ENCODE measurements at places on chromosomes 4 and X. TPM values are rescaled to one million over a fixed set of nuclear protein-coding genes. Genes with fewer than 3 reads are reported as not detected.

GRCh38 chrX:123088331-123088730, 95.7 kb upstream of the GRIA3 start:
- no peaks in the 10 kb centered on the region for H3K36me3 ChIP-seq
- H3K27ac ChIP-seq, result no peak overlapping the region
- no peak for DNase-seq
- H3K4me1 ChIP-seq, result no peaks in the 10 kb centered on the region

DNA sequence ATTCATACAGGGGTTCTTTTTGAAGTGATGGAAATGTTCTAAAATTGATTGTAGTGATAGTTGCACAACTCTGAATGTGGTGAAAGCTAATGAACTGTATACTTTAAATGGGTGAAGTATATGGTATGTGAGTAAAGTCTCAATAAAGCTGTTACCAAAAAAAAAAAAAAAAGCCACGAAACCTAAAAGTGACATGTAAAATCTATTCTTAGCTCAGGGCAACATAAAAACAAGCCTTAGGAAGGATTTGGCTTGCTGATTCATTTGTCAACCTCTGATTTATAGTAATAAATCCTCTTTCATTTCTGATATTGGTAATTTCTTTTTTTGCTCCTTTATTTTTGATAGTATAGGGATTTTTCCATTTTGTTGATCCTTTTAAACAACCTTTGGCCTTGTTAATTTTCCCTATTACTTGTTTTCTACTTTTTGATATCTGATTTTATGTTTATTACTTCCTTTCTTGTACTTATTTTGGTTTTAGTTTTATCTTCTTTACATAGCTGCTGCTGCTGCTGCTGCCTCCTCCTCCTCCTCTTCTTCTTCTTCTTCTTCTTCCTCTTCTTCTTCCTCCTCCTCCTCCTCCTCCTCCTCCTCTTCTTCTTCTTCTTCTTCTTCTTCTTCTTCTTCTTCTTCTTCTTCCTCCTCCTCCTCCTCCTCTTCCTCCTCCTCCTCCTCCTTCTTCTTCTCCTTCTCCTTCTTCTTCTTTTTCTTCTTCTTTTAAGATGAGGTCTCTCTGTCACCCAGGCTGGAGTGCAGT, 79.4 kb downstream of the ADGRG4 start:
- H3K27me3 ChIP-seq, result no peaks in the 10 kb centered on the region
- H3K4me3 ChIP-seq, result no peak overlapping the region
- no peaks in the 10 kb centered on the region for H3K4me1 ChIP-seq
- no peak overlapping the region for H3K27ac ChIP-seq

DNA sequence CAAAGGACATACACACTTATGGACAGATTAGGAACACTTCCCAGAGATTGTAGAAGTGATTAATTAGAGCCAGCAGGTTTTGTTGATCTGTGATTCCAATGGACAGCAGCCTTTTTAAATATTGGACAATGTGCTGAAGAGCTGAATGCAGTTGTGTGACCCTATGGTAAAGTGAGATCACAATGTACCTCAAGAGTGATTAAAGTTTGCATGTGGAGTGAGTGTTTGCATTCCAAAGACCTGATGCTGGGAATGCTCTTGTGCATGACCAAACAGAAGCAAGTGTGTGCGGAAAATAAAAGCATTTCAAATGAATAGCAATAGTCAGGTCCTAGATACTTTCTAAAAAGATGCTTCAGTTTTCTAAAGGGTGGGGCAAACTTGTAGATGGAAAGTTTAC, 154.1 kb downstream of the BANK1 start:
- DNase-seq, result no peak
- no peaks in the 10 kb centered on the region for H3K36me3 ChIP-seq
- no peaks in the 10 kb centered on the region for H3K27me3 ChIP-seq
- H3K4me3 ChIP-seq, result no peak overlapping the region
- H3K4me1 ChIP-seq, result no peaks in the 10 kb centered on the region
- H3K27ac ChIP-seq, result no peak overlapping the region

DNA sequence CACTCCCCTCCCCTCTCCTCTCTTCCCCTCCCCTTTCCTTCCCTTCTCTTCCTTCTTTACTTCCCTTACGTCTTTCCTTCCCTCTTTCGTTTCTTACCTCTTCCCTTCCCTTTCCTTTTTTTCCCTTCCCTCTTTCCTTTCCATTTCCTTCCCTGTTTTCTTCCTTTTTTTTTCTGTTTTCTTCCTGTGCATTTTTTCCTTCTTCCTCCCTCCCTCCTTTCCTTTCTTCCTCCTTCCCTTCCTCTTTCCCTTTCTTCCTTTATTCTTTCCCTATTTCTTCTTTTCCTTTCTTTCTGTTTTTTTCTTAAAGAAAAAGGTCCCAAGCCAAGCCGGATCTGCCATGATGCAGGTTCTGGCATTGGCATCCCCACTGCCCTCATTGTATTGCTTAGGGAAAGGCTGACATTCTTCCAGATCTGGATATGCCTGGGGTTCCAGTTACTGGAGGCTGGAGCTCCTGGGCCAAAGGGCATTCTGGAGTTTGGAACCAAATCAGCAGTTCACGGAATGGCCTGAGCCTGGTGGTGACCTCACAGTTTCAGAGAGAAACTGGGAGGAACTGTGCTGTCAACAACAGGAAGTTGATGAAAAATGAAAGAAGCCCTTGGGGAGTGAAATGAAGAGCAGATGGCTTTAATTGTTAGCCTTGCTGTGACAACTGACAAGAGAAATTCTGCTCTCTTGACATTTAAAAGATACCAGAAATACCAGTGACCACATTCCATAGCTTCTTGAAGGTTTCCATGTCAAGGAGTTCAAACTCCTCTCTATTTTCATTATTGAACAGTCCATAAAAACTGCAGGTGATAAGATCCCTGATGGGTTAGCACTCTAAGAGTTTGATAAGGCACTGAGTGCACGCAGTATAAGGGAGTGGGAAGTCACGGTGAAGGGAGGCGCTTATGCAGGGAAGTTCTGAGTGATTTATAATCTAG, 622.1 kb downstream of the SPRY1 start:
- no peaks in the 10 kb centered on the region for H3K36me3 ChIP-seq
- no peaks in the 10 kb centered on the region for H3K27me3 ChIP-seq
- no peak for DNase-seq
- H3K27ac ChIP-seq, result no peak overlapping the region
- no peak overlapping the region for H3K4me3 ChIP-seq

DNA sequence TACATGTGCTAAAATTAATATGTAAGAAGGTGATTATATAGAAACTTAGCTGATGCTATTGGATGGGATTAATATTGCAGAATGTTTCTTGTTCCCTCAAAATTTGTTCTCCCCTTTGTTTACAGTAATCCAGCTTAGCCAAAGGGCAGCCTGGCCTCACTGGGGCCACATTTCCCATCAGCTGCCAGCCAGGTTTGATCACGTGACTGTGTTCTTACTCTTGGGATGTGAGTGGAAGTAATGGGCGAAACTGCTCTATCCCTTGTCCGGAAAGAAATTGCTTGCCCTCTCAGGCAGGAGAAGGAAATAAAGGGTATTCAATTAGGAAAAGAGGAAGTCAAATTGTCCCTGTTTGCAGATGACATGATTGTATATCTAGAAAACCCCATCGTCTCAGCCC, 44.1 kb upstream of the FAT1 start:
- no peaks in the 10 kb centered on the region for H3K27me3 ChIP-seq
- H3K4me3 ChIP-seq, result no peak overlapping the region
- no peak for DNase-seq
- no peaks in the 10 kb centered on the region for H3K36me3 ChIP-seq
- no peak overlapping the region for H3K27ac ChIP-seq

GRCh38 chr4:10589799-10590198, 94.8 kb downstream of the CLNK start:
- H3K27ac ChIP-seq, result no peak overlapping the region
- H3K4me1 ChIP-seq, result no peaks in the 10 kb centered on the region
- H3K36me3 ChIP-seq, result no peaks in the 10 kb centered on the region
- no peak for DNase-seq
- no peaks in the 10 kb centered on the region for H3K27me3 ChIP-seq

DNA sequence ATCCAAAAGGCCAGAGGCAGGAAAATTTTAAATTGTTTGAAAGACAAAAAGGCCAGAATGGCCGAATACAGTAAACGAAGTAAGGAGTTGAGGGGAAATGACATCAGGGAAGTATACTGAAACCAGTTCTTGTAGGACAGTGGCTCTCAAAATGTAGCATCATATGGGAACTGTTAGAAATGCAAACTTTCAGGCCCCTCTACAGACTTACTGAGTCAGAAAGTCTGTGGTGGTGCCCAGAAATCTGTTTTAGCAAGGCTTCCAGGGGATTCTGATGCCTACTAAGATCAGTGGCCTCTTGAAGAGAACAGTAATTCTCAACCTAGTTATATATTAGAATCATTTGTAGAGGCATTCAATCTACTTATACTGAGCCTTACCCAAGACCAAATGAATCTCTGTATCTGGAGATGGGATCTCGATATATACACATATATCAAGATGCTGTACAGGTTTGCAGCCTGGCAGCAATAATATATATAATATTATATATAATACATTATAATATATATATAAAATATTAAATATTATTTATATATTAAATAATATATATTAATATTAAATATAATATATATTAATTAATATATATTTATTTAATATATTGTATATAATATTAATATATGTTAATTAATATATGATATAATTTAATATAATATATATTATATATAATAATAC, 39.7 kb downstream of the ADAMTS3 start:
- H3K4me1 ChIP-seq, result no peaks in the 10 kb centered on the region
- H3K27ac ChIP-seq, result no peak overlapping the region
- no peak for DNase-seq
- peaks cover 16% of the 10 kb centered on the region for H3K36me3 ChIP-seq
- no peaks in the 10 kb centered on the region for H3K27me3 ChIP-seq

DNA sequence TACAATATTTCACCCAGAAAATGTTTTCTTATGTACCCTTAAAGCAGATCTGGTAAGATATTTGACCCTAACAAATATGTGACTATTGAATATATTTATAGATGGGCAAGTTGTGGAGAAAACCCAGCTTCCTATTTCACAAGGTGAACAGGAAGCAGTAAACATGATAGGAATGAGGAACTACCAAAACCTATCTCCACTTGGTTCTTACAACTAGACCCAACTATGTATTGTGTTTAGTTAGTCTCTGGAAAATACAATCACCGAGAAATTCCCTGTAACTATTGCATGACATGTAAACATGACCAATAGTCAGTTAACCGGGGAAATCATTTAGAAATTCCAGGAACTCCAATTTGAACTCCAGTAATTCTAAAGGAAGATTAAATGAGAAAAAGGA, 8.4 kb upstream of the RXFP1 start:
- H3K27me3 ChIP-seq, result no peaks in the 10 kb centered on the region
- no peak for DNase-seq
- H3K4me3 ChIP-seq, result no peak overlapping the region
- no peaks in the 10 kb centered on the region for H3K4me1 ChIP-seq
- H3K27ac ChIP-seq, result no peak overlapping the region

GRCh38 chr4:120211408-120212015, 144.9 kb upstream of the MAD2L1 start:
- no peaks in the 10 kb centered on the region for H3K36me3 ChIP-seq
- no peaks in the 10 kb centered on the region for H3K4me1 ChIP-seq
- no peaks in the 10 kb centered on the region for H3K27me3 ChIP-seq
- H3K4me3 ChIP-seq, result no peak overlapping the region

- H3K27me3 ChIP-seq, result no peaks in the 10 kb centered on the region
- DNase-seq, result peak; percentile 66
- H3K4me1 ChIP-seq, result no peaks in the 10 kb centered on the region
- H3K36me3 ChIP-seq, result no peaks in the 10 kb centered on the region
- no peak overlapping the region for H3K27ac ChIP-seq
Observed at GRCh38 chrX:109485470-109486340, 3.8 kb upstream of the GUCY2F start.

GRCh38 chr4:156659570-156659969, 312.0 kb downstream of the PDGFC start:
- H3K27me3 ChIP-seq, result no peaks in the 10 kb centered on the region
- no peaks in the 10 kb centered on the region for H3K36me3 ChIP-seq
- DNase-seq, result no peak
- H3K4me3 ChIP-seq, result no peak overlapping the region
- no peaks in the 10 kb centered on the region for H3K4me1 ChIP-seq
- H3K27ac ChIP-seq, result no peak overlapping the region

- no peak for DNase-seq
- no peak overlapping the region for H3K27ac ChIP-seq
- H3K27me3 ChIP-seq, result peaks cover 40% of the 10 kb centered on the region
- peaks cover 34% of the 10 kb centered on the region for H3K4me1 ChIP-seq
- no peaks in the 10 kb centered on the region for H3K36me3 ChIP-seq
Observed at GRCh38 chr4:8591626-8592365, 769 bp upstream of the CPZ start.

GRCh38 chr4:114284629-114285028, 305.2 kb upstream of the ARSJ start:
- no peaks in the 10 kb centered on the region for H3K4me1 ChIP-seq
- H3K36me3 ChIP-seq, result no peaks in the 10 kb centered on the region
- H3K4me3 ChIP-seq, result no peak overlapping the region
- no peaks in the 10 kb centered on the region for H3K27me3 ChIP-seq
- no peak for DNase-seq

DNA sequence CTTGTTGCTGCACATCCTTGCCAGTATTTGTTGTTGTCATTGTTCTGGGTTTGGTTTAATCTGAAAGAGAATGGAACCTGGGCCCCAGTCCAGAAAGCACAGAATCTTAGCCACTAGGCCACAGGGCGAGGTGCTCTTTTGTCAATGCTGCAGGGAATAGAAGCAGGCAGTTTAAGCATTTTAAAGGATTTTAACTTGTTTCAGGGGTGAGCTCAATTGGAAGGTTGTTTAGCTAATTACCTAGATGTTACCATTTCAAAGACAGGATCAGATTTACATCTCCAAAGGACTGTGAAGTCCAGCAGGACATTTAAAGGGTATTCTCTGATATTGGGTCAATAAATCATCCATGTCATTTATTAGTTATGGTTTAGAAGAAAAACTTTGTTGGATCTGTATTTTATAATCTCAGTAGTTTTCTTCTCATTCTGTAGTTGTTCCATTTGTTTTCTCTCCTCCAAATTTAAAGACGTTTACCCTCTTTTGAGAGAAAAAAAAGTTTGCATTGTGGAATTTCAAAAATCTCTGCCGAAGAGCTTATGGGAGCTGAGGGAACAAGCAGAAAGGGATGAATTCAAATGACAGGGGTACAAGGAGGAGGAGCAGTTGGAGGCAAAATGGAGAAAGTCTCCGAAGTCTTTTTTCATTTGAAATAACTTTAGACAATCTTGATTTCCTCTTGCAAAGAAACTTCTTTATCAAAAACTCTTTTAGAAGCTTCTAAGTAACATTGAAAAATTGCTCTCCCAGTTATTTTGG, 57.5 kb upstream of the FAM47C start:
- no peak overlapping the region for H3K27ac ChIP-seq
- no peaks in the 10 kb centered on the region for H3K4me1 ChIP-seq
- H3K4me3 ChIP-seq, result no peak overlapping the region
- H3K36me3 ChIP-seq, result no peaks in the 10 kb centered on the region
- no peak for DNase-seq

DNA sequence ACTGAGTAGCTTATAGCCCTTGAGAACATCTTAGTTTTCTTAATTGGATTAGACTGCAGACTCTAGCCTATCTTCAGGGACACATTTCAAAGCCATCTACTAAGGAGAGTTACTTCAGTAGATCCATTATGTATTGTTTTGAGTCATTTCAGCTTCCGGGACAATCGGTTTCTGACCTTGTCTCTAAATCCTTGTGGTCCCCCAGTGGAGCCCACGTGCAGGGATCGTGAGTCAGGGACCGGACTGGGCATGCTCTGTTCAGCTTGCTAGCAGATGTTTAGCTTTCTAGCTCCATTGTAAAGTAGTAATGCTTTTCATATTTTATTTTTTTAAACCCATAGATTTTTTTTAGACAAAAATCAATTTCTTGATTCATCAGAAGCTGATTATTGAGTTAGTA, 211.9 kb upstream of the PRPS2 start:
- H3K4me1 ChIP-seq, result no peaks in the 10 kb centered on the region
- no peaks in the 10 kb centered on the region for H3K27me3 ChIP-seq
- H3K4me3 ChIP-seq, result no peak overlapping the region
- no peaks in the 10 kb centered on the region for H3K36me3 ChIP-seq

The CTSO gene
- not detected for total RNA-seq

The RS1 gene
- not detected for total RNA-seq

The DSPP gene
- not detected for total RNA-seq

The PCDH18 gene
- total RNA-seq, result 0.09 TPM

The PAGE2 gene
- 0.78 TPM for total RNA-seq

The CDS1 gene
- total RNA-seq, result 0.42 TPM
